ENCODE measurements at places on chromosomes 3 and 15.

DNA sequence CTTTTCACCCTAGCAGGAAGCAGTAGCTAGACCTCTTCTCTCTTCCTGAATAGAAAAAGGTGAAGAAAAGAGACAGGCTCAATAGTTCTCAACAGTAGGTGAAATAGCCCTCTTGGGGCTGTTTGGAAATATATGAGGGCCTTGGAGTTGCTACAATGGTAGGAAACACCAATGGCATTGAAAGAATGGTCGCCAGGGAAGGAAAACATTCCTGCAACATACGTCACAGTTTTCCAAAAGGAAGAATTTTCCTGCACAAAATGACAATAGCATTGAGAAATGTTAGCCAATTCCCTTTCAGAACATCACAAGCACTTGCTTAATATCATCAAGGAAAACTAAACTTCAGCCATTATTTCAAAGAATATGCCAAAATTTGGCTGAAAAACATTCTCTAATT lies 484.5 kb downstream of the IGSF11 start:
- no peak for DNase-seq

- DNase-seq: no peak
Measured at GRCh38 chr15:62777671-62778070, 264.9 kb upstream of the TPM1 start.

- DNase-seq: no peak
Measured at GRCh38 chr3:104564045-104564643, 802.6 kb upstream of the ALCAM start.

- no peak for DNase-seq
Measured at GRCh38 chr3:193987186-193987585, 148.8 kb upstream of the HES1 start.

- no peak for DNase-seq
Measured at GRCh38 chr15:71120428-71120944, 5.2 kb downstream of the THSD4 start.

GRCh38 chr15:92288755-92289154 lies 104.9 kb upstream of the ST8SIA2 start:
- no peak for DNase-seq

- DNase-seq: no peak
Measured at GRCh38 chr3:169458752-169459151, 204.8 kb downstream of the MECOM start.

GRCh38 chr3:70716832-70717231 lies 404.4 kb upstream of the MDFIC2 start:
- no peak for DNase-seq

GRCh38 chr3:161576714-161577510 lies 80.3 kb downstream of the OTOL1 start:
- no peak for DNase-seq

GRCh38 chr3:32901005-32901932 lies 50.2 kb upstream of the CCR4 start:
- no peak for DNase-seq

DNA sequence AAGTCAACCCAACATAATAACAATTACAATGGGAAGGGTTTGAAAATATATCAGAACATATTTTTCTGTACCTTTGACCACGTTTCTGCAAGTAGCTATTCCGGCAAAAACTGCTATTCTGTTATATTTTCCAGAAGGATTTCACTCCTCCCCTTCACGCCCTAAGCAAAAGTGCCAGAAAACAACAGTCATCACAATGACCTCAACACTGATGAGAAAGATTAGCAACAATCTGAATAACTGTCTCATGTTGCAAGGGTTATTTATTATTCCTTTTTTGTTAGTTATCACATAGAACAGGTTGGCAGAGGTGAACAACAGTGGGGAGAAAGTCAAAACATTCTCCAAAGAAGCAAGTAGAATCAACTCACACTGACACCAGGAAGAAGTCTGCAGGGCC lies 269.4 kb upstream of the ARRDC4 start:
- DNase-seq: no peak

DNA sequence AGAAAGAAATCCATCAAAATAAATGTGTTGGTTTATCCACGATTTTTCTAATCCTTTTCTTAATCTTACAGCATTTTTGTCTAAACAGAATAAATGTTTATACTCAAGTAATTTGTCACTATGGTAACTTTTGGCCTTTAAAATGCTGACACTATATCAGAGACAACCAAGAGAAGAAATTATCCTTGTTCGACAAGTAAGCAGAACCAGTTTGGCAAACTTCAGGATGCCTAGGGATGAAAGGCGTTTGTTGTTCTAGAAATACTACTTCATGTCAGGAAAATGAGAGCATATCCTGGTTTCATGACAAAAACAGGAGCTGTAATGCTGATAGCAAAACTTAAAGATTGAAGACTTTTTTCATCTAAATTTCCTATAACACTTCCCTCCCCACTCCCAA lies 308.0 kb upstream of the ATP11B start:
- DNase-seq: no peak

DNA sequence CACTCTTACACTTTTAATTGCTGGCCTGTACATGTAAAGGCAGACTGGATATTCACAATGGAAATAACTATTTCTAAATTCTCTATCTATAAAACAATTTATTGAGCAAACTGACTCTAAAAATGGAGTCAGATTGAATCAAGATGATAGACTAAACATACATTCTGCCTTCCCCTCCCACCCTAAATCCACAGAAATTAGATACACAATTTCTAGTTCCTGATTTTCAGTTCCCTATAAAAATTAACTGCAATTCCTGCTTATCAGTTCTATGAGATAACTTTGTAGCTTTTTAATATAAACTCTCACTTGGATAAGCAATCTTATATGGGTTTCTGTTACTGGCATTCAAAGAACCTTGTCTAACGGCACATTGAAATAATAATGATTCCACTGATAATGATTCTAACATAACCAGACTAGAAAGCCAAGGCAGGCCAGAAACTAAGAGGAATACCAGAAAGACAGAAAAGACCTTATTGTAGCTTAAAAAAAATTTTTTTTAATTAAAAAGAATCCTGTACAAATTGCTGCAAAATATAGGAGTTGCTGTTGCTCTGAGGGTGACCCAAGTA lies 33.1 kb downstream of the TBC1D5 start:
- no peak for DNase-seq

DNA sequence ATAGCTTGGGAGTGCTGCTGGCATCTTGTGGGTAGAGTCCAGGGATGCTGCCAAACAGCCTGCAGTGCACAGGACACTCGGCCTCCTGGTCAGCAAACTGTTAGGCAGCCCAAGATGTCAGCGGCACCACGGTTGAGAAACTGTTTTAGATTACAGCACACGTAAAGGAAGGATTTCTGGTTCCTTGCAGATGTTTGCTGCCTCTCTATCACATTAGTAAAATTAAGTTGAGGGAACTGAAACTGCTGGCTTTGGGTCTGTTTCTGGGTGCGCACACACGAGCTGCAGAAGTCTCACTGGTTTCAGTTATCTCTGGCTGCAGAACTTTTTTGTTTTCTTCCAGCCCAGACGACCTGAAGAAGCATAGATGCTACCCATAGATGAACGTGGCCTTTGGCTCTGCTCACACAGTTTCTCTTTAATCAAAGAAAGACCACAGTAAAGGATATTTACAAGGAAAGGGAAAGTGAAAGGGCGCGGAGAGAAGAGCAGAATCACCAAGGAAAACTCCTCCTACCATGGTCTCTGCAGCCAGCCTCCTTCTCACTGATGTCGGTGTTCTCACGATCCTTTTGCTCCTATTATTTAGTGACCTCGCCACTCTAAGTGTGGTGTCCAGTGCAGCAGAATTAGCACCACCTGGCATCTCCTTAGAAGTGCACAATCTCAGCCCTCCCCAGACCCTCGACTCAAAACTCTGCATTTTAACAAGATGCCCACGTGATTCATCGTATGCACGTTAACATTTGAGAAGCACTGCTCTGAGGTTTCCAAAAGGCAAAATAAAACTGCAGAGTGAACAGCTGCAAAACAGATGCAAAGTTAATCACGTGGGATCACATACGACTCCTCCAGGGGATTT lies 50.6 kb upstream of the AKAP13 start:
- no peak for DNase-seq

GRCh38 chr15:64112904-64113303 lies 17.1 kb downstream of the SNX1 start:
- DNase-seq: no peak

DNA sequence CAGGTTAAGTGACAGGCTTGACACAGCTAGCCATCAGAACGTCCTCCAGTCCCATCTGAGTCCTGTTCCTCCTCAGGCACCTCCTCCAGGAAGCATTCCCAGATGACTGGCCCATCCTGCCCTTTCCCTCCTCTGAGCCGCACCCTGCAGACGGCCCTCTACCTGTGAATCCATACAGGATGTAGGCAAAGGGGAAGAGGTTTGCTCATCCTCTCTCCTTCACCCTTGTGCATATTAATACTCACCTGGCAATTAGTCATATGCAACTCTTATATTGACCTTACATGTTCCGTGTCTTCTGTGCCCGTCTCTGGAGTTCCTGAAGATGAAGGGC lies 61.9 kb downstream of the SMAD3 start:
- DNase-seq: no peak

- no peak for DNase-seq
Measured at GRCh38 chr3:177282119-177282655, 84.9 kb upstream of the TBL1XR1 start.

- no peak for DNase-seq
Measured at GRCh38 chr3:112744106-112744505, 102.6 kb downstream of the CD200R1L start.

DNA sequence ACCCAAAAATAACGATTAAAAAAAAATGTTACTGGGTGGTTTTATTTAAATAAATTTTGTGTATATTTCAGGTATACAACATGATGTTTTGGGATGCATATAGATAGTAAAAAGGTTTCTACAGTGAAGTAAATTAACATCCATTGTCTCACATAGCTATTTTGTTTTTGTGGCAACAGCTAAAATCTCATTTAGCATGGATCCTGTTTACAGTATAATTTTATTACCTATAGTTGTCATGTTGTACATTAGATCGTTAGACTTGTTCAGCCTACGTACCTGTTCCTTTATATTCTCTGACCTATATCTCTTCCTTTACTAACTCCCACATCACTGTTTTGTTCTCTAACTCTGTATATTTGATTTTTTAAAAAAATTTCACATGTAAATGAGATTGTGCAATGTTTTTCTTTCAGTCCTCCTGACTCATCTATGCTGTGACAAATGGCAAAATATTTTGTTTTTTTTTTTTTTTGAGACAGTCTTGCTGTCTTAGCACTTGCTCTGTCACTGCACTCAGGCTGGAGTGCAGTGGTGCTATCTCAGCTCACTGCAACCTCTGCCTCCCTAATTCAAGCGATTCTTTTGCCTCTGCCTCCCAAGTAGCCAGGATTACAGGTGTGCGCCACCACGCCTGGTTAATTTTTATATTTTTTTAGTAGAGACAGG lies 45.6 kb downstream of the OIP5 start:
- no peak for DNase-seq

- no peak for DNase-seq
Measured at GRCh38 chr3:33644582-33644981, 73.5 kb downstream of the CLASP2 start.

DNA sequence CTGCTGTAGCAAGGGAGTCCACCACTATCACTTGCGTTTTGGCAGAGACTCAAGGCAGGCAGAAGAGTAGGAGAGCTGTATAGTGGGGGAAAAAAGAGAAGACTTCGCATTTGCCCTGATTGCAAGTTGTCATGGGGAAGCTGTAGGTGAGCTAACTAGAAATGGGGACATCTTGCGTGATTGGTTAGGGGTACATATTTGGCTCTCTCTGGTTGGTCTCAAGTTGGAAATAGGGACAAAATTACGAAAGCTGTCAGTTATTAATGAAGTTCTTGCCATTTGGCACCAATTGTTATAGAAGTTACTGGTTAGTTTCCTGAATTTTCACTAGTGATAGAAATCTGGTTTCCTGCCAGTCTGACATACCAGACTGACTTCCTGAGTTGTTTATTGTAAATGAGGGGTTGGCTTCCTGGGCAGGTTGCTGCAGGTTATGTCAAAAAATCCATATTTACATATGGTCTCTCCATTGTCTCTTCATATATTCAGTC lies 8.2 kb upstream of the SENP7 start:
- no peak for DNase-seq

DNA sequence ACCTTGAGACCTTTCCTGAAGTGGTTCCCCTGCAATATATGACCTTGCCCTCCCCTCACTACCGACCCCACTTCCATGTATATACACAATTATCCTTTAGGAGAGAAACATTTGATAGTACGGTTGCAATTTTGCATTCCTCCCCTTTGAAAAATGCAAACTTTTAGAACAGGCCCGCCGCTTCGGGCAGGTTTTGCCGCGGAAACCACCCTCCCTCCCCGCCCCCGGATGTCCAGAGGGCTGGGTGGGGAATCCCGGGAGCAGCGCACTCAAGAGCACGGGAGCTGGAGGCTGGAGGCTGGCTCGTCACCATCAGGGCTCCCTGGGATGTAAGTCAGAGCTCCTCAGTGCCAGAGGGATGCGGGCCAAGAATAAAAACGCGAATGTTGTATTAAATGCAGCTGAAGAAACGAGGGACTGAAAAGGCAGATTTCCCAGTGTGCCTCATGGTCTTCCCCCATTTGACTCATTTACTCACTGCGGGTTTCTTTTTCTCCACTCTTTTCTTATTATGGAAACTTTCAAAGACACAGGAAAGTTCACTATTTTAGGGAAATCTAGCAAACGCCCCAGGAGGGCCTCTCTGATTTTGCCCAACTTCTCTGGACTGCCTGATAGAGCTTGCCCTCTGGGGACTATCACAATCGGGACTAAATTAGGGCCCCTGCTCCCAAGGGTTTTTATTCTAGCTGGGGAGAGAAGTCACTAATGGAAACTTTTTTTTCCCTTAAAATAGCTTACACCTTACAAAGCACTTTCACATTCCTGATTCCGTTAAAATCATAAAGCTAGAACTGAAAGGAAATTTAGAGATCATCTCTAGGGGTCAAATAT lies 2.9 kb upstream of the USP3 start:
- no peak for DNase-seq

DNA sequence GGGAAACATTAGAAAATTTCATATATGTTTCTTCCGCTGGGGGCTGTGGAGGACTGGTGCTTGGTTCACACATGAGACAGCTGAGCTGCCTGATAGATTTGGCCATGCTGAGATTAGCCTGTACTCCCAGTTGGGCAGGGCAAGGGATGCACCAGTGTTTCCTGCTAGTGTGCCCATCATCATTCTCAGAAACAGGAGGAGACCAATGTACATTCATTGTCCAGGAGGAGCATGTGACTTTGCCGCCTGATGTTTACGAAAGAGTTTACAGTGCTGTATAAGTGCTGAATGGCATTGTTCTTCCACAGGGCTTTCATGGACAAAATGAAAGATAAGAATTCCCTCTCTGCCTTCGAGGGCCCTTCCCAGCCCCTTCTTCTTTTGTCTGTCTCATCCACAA lies 311.1 kb upstream of the THBS1 start:
- no peak for DNase-seq

DNA sequence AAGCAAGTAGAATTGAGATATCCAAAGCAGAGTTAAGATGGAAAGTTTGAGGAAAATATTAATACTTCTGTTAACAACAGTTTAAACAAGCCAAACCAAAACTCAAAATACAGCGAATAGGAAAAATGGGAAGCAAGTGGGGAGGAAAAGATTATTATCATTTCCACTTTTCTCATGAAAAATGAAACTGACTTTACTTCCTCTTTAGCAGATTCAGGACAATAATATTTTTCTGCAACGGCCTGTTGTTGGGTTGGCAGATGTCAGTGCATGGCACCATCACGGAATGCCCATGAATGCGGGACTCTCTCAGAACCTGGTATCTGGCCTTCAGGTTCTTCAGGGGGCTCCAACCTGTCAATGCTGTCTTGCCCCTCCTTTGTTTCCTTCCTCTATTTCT lies 11.1 kb downstream of the ANKUB1 start:
- DNase-seq: no peak

- peak; percentile 26 for DNase-seq
Measured at GRCh38 chr15:66496951-66497501, 536 bp downstream of the SNAPC5 start.

- no peak for DNase-seq
Measured at GRCh38 chr3:64484289-64484992, 203.4 kb downstream of the ADAMTS9 start.

Data from caudate nucleus (tissue), 63 donors.